ENCODE measurements at places on chromosomes 5 and 9.
A peak's percentile ranks its signal among the peaks of the same experiment; 100 is the strongest.

- H3K36me3 ChIP-seq, result no peaks in the 10 kb centered on the region
- peaks cover 2% of the 10 kb centered on the region for H3K4me1 ChIP-seq
- H3K4me3 ChIP-seq, result no peak overlapping the region
- H3K27ac ChIP-seq, result no peak overlapping the region
- DNase-seq, result peak; percentile 92
Observed at GRCh38 chr9:104868687-104869404, 59.1 kb downstream of the ABCA1 start.

- H3K4me3 ChIP-seq, result no peak overlapping the region
- DNase-seq, result no peak
- peaks cover 8% of the 10 kb centered on the region for H3K4me1 ChIP-seq
- no peaks in the 10 kb centered on the region for H3K27me3 ChIP-seq
- H3K27ac ChIP-seq, result no peak overlapping the region
Observed at GRCh38 chr5:135821802-135822201, 12.7 kb upstream of the SLC25A48 start.

GRCh38 chr5:135249658-135250057 is 149.4 kb downstream of the MACROH2A1 start:
- H3K4me3 ChIP-seq, result no peak overlapping the region
- no peaks in the 10 kb centered on the region for H3K27me3 ChIP-seq
- no peak overlapping the region for H3K27ac ChIP-seq
- DNase-seq, result no peak

- H3K4me1 ChIP-seq, result peaks cover 14% of the 10 kb centered on the region
- no peak for DNase-seq
- H3K36me3 ChIP-seq, result peaks cover 4% of the 10 kb centered on the region
- H3K27ac ChIP-seq, result no peak overlapping the region
- peak overlapping the region; percentile 89 for H3K4me3 ChIP-seq
- no peaks in the 10 kb centered on the region for H3K27me3 ChIP-seq
Observed at GRCh38 chr5:141617682-141618029, 1.1 kb downstream of the DIAPH1 start.

DNA sequence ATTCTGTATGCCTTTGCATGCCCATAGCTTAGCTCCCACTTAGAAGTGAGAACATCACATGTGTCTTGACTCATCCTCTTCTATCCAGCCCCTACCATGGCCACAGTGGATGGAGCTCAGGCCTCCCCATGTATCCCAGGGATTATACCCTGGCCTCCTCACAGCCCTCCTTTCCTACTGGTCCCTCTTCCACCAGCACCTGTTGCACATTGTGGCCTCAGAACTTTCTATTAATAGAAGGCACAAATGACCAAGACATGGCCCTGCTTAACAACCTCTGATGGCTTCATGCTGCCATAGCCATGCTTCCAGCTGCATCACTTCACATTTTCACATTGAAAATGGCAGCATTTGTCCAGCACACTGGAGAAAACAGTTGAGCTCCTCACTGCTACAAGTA is 315.4 kb downstream of the CDK5RAP2 start:
- DNase-seq, result no peak
- H3K27me3 ChIP-seq, result no peaks in the 10 kb centered on the region
- H3K4me3 ChIP-seq, result no peak overlapping the region

DNA sequence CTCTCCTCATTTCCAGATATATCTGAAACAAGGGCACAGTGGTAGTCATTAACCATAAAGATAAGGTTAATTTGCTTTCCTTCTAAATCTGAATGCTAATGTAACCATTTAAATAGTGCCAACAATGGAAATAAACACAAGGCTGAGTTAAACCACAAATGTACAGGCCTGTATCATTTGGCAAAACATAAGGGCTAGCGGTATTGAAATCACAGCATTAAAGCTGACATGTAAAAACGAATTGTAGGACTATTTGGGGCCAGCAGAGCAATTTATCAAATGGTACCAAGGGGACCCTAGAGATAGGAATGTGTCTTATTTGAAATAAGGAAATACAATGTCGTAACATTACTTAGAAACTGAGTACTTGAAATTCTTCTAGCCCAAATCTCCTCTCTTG is 247.5 kb upstream of the RPS23 start:
- H3K4me1 ChIP-seq, result no peaks in the 10 kb centered on the region
- DNase-seq, result no peak
- no peaks in the 10 kb centered on the region for H3K36me3 ChIP-seq

GRCh38 chr9:129865668-129866320 is 30.5 kb downstream of the USP20 start:
- H3K27me3 ChIP-seq, result no peaks in the 10 kb centered on the region
- no peak overlapping the region for H3K27ac ChIP-seq
- no peaks in the 10 kb centered on the region for H3K4me1 ChIP-seq
- H3K4me3 ChIP-seq, result no peak overlapping the region
- DNase-seq, result no peak

- no peaks in the 10 kb centered on the region for H3K36me3 ChIP-seq
- no peak overlapping the region for H3K27ac ChIP-seq
- DNase-seq, result no peak
- no peaks in the 10 kb centered on the region for H3K27me3 ChIP-seq
- H3K4me1 ChIP-seq, result no peaks in the 10 kb centered on the region
Observed at GRCh38 chr5:144812763-144813162, 642.1 kb downstream of the KCTD16 start.

DNA sequence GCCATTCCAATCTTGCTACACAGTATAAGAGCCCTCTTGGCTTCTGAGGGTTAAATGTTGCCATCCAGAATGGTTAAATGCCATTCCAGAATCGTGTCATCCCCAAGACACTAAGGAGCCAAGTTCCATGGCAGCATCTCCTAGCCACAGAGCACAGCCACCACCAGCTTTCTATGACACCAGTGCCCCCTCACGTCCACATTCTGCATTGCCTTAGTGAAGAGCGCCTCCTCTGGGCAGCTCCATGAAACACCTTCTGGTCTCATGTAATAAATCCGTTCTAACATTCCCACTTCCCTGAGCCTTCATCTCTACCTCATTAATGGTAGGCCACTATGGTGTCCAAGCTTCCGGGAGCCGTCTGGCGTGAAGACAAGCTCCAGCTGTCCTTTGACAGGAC is 12.4 kb downstream of the CBY3 start:
- H3K4me1 ChIP-seq, result no peaks in the 10 kb centered on the region
- H3K36me3 ChIP-seq, result no peaks in the 10 kb centered on the region
- H3K27ac ChIP-seq, result no peak overlapping the region
- peak; percentile 87 for DNase-seq

- no peak overlapping the region for H3K27ac ChIP-seq
- DNase-seq, result no peak
- no peaks in the 10 kb centered on the region for H3K27me3 ChIP-seq
- no peaks in the 10 kb centered on the region for H3K4me1 ChIP-seq
- H3K36me3 ChIP-seq, result no peaks in the 10 kb centered on the region
- no peak overlapping the region for H3K4me3 ChIP-seq
Observed at GRCh38 chr5:107430071-107430625, 240.6 kb downstream of the EFNA5 start.

GRCh38 chr9:70510157-70510770 is 95.8 kb upstream of the KLF9 start:
- peak; percentile 34 for DNase-seq
- no peaks in the 10 kb centered on the region for H3K4me1 ChIP-seq
- H3K36me3 ChIP-seq, result no peaks in the 10 kb centered on the region
- H3K4me3 ChIP-seq, result no peak overlapping the region
- no peak overlapping the region for H3K27ac ChIP-seq

- no peaks in the 10 kb centered on the region for H3K4me1 ChIP-seq
- no peaks in the 10 kb centered on the region for H3K27me3 ChIP-seq
- no peak for DNase-seq
Observed at GRCh38 chr9:70362952-70363351, 51.5 kb downstream of the KLF9 start.

GRCh38 chr5:92401492-92401891 is 1018.4 kb upstream of the ARRDC3 start:
- no peak overlapping the region for H3K4me3 ChIP-seq
- H3K36me3 ChIP-seq, result no peaks in the 10 kb centered on the region
- H3K27ac ChIP-seq, result no peak overlapping the region
- H3K27me3 ChIP-seq, result no peaks in the 10 kb centered on the region
- peak; percentile 89 for DNase-seq
- H3K4me1 ChIP-seq, result no peaks in the 10 kb centered on the region

- H3K4me3 ChIP-seq, result no peak overlapping the region
- DNase-seq, result no peak
- H3K36me3 ChIP-seq, result no peaks in the 10 kb centered on the region
- H3K4me1 ChIP-seq, result peaks cover 9% of the 10 kb centered on the region
- H3K27me3 ChIP-seq, result no peaks in the 10 kb centered on the region
Observed at GRCh38 chr9:110109333-110110092, 98.4 kb downstream of the C9orf152 start.
